NCI-H2107 (cell line): ENCODE measurements at places on chromosomes 5 and 9.

DNA sequence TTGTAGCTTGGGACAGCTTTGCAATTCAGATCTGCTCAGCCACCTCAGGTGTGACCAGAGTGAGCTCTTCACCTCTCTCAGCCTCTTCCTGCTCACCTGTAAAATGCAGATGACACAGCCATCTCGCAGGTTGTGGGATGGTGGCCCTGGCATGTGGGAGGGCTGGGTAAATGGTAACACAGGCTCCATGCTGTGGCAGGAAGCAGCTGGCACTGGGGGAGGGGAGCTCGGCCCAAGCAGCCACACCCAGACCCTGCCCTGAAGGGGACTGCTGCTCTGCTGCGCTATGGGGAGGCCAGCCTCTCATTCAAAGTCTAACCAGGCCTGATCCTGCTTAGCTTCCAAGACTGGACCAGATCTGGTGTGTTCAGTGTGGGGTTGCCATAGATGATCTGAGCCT, 24.1 kb downstream of the PHF2 start:
- DNase-seq, result no peak

DNA sequence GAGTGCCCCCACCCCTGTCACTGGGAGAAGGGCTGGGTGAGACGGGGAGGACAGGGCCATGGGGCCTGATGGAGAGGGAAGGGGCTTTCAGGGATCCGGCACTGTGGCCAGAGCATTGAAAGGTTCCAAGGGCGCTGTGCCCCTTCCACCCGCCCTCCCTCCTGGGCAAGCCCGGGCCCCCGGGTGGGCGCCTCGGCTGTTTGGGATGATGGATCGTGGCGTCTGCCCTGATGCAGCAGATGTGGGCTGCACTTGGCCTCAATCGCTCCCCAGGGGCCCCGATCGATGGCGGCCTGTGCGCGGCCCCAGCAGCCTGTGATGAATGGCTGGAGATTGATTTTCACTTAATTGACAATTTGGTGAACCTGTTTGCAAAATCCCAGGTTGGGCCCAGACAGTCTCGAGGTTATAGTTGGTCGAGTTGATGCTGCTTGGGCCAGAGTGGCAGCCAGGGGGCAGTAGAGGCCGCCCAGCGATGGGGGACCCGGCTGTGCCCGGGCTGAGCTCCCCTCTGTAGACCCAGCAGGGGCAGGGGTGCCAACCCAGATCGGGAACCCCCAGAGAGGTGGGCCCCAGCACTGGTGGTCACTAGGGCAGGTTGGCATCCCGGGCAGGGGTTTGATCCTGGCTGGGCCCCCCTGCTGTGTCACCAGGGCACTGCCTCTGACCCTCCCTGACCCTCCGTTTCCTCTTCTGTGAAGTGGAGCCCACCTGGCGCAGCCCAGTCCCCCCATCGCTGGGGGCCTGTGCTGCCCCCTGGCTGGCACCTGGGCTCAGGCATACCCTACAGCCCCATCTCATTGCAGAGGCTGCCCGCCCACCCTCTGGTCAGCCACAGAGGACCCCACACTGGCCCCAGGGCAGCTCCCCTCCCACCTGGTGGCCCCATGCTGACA, 34.7 kb downstream of the LHX3 start:
- no peak for DNase-seq

DNA sequence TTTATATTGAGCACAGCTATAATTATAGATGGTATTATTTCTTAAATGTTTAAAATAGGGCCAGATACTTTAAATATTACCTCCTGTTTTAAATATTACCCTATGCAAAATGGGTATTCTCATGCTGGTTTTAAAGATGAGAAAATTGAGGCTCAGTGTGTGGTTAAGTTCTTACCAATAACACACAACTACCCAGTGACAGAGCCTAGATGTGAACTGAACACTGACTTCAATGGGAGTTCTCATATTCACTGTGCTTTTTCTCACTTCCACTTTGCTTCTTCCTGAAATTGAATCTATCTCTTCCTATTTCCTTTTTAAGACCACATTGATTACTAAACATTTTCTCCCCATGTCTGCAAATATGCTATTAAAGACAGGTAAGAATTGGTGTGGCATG, 135.8 kb upstream of the TUSC1 start:
- DNase-seq, result no peak

DNA sequence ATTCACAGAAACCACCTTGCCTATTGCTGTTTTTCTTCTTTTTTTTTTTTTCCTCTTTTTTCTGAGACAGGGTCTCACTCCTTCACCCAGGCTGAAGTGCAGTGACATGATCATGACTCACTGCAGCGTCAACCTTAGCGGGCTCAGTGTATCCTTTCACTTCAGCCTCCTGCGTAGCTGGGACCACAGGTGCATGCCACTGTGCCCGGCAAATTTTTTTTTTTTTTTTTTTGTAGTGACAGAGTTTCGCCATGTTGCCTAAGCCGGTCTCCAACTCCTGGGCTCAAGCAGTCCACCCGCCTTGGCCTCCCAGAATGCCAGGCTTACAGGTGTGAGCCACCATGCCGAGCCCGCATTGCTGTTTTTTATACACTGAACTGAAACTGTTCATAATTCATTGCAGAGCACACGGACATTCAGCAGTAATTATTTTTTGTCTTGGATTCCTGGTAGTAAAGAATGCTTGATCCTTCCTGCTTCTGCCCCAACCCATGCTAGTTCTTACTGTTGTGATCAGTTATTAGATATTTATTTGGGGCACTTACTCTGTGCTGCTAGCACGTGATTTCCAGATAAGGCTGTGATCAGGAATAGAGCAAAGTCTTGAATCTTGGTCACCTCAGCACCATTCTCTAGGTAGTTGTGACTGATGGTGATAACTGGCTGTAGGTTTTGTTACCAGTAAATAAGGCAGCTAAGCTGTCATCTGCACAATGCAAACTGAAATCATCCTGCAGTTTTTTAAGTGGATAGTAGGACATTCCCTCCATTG, 14.0 kb downstream of the MAP3K1 start:
- no peak for DNase-seq
